ENCODE measurements at places on chromosomes 4 and X. TPM values are rescaled to one million over a fixed set of nuclear protein-coding genes. Genes with fewer than 3 reads are reported as not detected.

GRCh38 chrX:28884823-28885222, 297.6 kb downstream of the IL1RAPL1 start:
- no peak for DNase-seq

DNA sequence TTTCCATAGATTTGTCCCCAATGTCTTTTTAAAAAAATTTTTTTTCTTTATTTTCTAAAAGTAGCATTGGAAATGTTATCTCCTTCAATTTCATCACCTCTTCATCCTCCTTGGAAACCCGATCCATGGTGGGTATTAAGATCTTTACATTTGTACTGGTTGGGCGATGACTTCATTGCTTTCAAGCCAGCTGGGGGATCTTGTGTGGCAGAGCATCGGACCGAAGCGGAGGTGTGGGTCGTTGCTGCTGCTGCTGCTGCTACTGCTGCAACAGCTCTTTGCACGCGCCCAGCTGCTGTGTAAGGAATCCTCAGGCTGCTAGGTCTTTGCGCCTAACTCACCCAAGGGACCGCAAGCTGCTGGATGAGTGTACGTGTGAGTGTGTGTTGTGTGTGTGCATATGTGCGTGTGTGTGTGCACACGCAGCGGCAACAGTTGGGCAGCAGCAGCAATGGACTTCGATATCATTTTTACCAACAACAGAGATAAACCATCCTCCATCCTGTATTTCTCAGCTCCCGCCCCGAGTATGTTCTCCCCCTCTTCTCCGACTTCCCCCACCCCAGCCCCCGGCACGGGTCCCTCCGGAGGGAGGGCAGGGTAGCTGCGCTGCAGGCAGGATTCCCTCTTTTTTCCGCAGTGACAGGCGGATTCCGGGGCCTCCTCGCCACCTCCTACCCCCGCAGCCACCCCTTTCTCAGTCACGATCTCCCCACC, 768 bp upstream of the CDKL5 start:
- no peak for DNase-seq

BEND4 gene
- 1.7 TPM for polyA plus RNA-seq

- DNase-seq: no peak
Measured at GRCh38 chrX:150199181-150199580, 163.9 kb upstream of the MAMLD1 start.

Measured in left kidney (tissue), 8 donors.